ENCODE measurements at places on chromosomes 7 and 10.

GRCh38 chr10:62054830-62055229 is 153.3 kb downstream of the ARID5B start:
- DNase-seq = no peak

GRCh38 chr10:27383595-27384542 is 120.2 kb upstream of the RAB18 start:
- DNase-seq = no peak

DNA sequence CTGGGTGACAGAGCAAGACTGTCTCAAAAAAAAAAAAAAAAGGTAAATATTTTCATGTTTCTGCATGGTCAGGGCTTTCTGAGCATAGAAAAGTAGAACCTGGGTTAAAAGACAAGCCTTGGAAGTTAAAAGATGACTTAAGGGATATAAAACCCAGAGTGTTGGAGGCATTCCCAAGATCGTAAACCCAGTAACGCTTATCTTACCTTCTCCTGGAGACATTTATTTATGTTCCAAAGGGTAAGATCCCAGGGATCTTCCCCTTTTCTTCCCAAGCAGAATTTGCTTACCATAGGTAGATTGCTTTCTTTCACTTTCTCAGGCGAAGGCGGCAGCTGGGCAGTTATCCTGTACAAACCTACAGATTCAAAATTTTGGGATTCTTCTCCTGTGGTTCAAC is 22.2 kb downstream of the SUGCT start:
- no peak for DNase-seq

- DNase-seq = no peak
These were observed 9.3 kb upstream of the ZNF438 start for GRCh38 chr10:31041011-31041410.

GRCh38 chr10:116815641-116816415 is 33.5 kb upstream of the ENO4 start:
- no peak for DNase-seq

DNA sequence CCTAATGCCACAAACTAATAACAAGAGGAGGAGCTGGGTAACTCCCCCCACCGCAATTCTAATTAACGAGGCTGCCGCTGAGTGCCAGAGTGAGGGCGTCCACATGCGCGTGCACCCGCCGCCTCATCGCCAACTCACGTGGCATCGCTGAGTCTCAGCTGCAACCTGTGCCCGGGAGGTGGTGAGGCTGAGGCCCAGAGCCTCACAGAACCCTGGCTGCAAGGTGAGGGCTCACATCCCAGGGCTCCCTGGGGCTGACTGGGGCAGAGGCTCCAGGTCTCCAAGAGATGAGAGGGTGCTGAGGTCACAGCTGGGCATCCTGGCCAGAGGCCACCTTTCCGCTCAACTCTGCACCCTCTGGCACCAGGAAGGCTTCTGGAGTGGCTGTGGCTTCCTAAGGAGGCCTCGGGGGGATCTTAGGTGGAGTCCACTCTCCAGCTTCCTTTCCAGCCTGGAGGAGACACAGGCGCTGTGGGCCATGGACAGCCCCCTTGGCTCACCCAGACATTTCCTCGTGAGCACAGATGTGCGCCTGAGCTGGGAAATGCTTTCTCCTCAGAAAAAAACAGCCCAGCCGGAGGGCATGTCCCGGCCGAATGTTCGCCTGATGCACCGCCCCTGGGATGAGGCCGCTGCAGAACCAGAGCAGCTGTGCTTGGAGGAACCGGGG is 242.6 kb downstream of the MAD1L1 start:
- DNase-seq = no peak

DNA sequence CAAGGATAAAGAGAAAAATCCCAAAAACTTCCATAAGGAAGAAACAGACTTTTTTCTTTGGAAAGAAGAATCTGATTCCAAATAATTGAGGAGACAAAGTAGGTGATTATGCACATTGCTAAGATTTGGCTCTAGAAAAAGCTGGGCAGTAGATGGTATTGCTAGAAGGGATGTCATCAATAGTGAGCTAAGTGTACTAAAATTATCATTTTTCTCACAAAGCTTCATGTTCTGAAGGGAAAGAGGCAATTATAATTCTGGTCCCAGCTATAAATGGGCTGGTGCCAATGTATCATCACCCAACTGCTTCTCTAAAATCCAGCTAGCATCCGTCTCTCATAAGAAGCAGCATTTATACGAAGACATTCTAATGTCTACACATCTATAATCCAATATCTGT is 23.9 kb downstream of the STEAP1 start:
- DNase-seq = no peak

- DNase-seq = no peak
These were observed 801.2 kb downstream of the GRID1 start for GRCh38 chr10:85565381-85565780.

DNA sequence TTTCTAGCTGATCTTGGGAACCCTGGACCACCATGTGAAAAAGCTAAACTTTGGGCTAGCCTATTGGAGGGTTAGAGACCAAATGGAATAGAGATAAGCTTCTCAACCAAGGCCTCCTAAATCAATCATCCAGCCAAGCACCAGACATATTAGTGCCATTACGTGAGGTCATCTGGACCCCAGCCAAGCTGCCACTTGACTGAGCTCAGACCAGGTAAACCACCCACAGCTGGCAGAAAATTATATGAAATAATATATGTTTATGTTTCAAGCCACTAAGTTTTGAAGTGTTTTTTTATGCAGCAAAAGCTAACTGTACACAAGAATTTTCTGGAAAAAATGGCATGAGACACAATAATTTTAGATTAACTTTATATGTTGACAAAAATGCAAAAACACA is 82.6 kb upstream of the PCGF5 start:
- DNase-seq = no peak

GRCh38 chr10:84047258-84048010 is 91.9 kb upstream of the GHITM start:
- DNase-seq = no peak

DNA sequence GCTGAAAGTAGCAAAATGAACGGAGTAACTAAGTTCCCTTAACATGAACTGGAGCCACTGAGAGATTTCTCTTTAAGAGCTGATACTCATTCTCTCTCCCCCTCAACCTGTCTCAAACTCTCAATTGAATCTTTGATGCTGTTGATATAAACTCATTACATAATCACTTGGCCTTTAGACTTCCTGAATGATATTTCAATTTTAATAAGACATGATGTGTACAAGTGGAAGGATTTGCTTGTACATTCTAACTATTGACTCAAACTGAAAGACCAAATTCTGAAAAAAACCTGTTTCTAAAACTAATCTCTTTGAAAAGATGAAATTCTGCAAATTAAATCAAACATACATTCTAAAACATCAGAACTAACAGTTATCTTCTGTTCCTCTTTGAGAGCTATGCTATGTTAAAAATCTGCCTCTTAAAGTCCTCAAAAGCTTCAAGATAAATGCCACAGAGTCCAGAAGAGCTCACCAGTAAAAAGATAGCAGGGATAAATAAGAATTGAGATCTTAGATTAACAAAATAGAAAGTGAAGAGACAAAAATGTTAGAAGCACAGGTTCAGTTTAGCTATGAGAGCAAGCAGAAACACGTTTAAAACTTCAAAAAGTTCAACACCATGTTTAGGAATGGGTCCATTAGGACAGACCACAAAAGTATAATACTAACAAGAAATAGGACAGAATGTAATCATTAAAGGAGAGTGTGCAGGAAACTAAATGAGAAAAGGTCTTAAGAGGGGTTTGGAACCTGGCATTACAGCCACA is 46.1 kb downstream of the TNPO3 start:
- no peak for DNase-seq

DNA sequence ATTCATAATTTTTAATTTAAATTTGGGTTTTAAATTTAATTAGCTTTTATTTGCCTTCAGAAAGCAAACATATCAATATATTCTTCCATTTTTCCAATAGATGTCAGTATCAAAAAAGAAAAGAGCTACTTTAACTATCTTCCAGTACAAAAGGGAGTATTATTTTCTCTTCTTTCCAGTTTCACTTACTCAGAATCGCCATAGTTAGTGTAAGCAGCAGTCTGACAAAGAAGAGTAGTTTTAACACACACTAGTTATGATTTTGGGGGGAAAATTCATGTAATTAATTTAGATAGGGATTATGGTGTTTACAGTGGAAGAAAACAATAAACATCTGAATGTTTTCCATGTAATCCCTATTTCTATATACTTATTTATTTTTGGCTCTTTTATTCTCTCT is 272.6 kb upstream of the DGKB start:
- no peak for DNase-seq

GRCh38 chr10:129259128-129259815 is 207.8 kb upstream of the MGMT start:
- DNase-seq = no peak

- no peak for DNase-seq
These were observed 72.1 kb downstream of the RNF133 start for GRCh38 chr7:122626785-122627184.

GRCh38 chr7:150567169-150567568 is at the start of gene GIMAP4:
GIMAP4 (plus strand) TSS chr7:150567390; CDS start chr7:150569902, 2,512 bp downstream.
- DNase-seq = no peak

- DNase-seq = no peak
These were observed 196.4 kb upstream of the POM121L12 start for GRCh38 chr7:52838981-52839411.

DNA sequence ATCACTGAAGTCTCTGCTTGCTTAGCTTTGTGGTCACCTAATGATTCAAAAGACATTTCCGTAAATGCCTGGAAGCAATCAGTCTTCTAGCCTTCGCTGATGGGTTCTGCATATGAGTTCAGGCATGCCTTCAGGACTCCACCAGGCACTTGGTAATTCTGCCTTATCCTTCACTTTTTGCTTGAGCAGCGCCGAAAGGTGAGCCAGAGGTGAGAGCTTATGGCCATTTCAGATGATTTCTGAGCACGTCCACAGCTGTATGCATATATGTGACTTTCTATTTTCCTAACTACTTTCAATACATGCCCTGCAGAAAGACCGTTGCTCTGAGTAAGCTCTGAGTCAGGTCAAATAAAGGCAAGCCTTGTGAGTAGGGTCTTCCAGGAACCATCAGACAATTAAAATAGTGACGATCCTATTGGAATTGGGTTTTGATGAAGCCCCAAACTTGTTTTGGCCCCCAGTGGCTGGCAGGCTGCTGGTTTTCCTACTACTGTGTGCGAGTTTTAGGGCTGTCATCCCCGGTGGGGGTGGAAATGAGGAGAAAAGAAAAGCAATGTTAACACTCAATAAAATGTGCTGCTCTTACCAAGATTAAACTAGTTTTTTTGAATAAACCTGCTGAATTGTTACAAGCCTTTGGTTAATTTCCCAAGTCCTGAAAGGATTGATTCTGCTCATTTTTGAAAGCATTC is 154.4 kb upstream of the AKR1E2 start:
- DNase-seq = no peak

DNA sequence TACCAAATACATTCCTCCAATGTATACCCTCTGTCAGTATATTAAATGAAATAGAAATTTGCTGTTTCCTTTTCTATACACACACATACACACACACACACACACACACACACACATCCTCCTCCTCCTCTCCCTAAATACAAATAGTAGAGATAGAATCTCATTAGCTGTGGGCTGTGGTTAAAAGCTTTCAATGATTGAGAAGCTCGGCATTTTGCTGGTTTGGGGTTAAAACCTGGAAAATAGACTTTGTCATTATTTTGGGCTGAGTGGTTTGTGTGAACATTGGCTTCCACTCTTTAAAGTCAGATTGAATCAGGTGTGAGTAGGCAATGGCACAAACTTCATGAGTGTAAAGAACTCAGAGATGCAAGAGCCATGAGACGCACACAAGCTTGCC is 596.0 kb downstream of the XPNPEP1 start:
- DNase-seq = no peak
